Breast epithelium (tissue), 4 donors: ENCODE measurements at places on chromosomes 4 and X.

- no peak overlapping the region for H3K4me3 ChIP-seq
- H3K27me3 ChIP-seq = no peaks in the 10 kb centered on the region
- no peak for DNase-seq
- no peaks in the 10 kb centered on the region for H3K36me3 ChIP-seq
- H3K27ac ChIP-seq = no peak overlapping the region
Measured at GRCh38 chrX:39772057-39772832, 325.5 kb downstream of the BCOR start.

GRCh38 chr4:84639145-84639544, 56.2 kb downstream of the CDS1 start:
- H3K4me3 ChIP-seq = no peak overlapping the region
- H3K27me3 ChIP-seq = no peaks in the 10 kb centered on the region
- no peak overlapping the region for H3K27ac ChIP-seq
- no peaks in the 10 kb centered on the region for H3K4me1 ChIP-seq

GRCh38 chr4:180081072-180081471, 2162.1 kb upstream of the TENM3 start:
- no peaks in the 10 kb centered on the region for H3K4me1 ChIP-seq
- no peak for DNase-seq
- H3K4me3 ChIP-seq = no peak overlapping the region
- H3K27ac ChIP-seq = no peak overlapping the region
- no peaks in the 10 kb centered on the region for H3K36me3 ChIP-seq

DNA sequence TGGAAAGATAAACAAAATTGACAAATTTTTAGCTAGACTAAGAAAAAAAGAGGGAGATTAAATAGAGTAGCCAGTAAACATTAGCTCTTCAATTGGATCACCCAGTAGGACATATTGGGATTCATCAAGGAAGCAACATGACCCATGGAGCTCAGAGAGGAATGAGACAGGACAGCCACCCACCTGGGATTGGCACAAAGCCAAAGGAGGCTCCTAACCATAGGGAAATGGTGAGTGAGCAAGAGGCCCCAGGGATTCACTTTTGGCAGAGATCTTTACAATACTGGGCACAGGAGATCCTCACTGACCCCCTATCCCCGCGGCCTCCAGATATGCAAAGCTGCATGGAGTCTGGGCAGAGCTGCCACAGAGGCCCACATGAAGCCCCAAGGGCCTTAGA, 34.8 kb upstream of the CXCL6 start:
- H3K27ac ChIP-seq = no peak overlapping the region
- H3K4me3 ChIP-seq = no peak overlapping the region
- DNase-seq = no peak
- no peaks in the 10 kb centered on the region for H3K4me1 ChIP-seq
- H3K36me3 ChIP-seq = no peaks in the 10 kb centered on the region
- H3K27me3 ChIP-seq = no peaks in the 10 kb centered on the region

DNA sequence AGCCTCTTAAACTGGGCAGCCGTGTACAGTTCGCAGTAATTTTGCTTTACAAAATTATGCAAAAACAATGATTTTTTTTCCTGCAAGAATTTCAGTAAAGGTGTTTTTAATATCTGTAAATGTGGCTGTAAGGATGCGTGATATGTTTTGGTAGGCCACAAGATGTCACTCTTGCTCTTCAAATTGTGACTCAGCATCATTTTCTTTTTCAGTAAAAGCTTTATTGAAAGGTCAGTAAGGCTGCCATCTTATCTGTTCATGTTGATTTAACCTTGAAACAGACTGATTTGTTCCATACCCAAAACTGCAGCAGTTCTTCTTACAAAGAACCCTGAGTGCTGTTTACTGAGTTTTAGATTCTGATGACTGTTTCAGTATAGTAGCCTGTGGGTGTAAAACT, 39.9 kb downstream of the TXLNG start:
- no peaks in the 10 kb centered on the region for H3K4me1 ChIP-seq
- H3K27ac ChIP-seq = no peak overlapping the region
- no peaks in the 10 kb centered on the region for H3K27me3 ChIP-seq
- H3K36me3 ChIP-seq = no peaks in the 10 kb centered on the region
- DNase-seq = no peak
- no peak overlapping the region for H3K4me3 ChIP-seq

- no peaks in the 10 kb centered on the region for H3K36me3 ChIP-seq
- no peaks in the 10 kb centered on the region for H3K4me1 ChIP-seq
- H3K27ac ChIP-seq = peak overlapping the region; percentile 95
- no peaks in the 10 kb centered on the region for H3K27me3 ChIP-seq
Measured at GRCh38 chr4:186727169-186727976, 3.7 kb upstream of the FAT1 start.

DNA sequence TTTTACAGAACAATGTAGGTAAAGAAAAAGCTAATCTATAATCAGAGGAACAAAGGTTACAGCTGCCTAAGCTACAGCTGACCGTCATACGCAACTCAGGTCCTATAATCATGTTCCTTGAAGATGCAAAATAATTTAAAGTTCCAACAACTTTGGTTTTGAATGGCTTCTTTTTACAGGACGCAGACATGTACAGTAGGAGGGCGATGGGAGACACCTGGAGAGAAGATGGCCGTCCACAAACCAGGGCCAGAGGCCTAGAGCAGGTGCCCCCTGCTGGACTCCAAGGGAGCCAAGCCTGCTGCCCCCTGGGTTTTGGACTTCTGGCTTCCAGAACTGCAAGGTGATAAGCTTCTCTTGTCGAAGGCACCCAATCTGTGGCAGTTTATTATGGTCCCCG, 10.6 kb downstream of the HGFAC start:
- no peak overlapping the region for H3K27ac ChIP-seq
- no peak for DNase-seq
- H3K27me3 ChIP-seq = no peaks in the 10 kb centered on the region
- H3K36me3 ChIP-seq = no peaks in the 10 kb centered on the region

DNA sequence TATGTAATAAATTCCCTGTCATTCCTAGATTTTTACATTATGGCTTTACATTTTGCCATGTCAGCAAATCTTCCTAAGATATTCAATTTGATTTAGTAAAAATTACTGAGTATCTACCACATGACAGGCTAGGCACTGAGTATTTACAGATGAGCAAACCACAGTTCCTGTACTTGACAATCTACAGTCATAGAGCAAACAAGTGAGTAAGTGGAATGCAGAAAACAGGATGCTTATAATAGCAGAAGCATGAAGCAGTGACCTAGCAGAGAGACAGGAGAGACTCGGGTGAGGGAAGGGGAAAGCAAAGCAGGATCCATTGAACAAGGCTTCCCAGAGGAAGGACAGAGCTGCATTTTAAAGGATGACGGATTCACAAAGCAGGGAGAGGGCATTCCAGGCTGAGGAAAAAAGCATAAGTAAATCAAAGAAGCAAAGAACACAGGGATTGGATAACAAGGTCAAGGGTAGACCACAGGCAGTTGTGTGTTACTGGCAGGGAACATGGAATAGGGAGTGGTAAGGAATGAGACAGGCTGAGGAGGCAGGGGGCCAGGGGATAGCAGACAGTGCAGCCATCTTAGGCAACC, 124.7 kb upstream of the C1QTNF7 start:
- H3K27me3 ChIP-seq = no peaks in the 10 kb centered on the region
- no peak overlapping the region for H3K27ac ChIP-seq
- H3K36me3 ChIP-seq = no peaks in the 10 kb centered on the region
- no peak for DNase-seq
- H3K4me1 ChIP-seq = no peaks in the 10 kb centered on the region

GRCh38 chr4:168979338-168979737, 30.7 kb downstream of the CBR4 start:
- H3K4me3 ChIP-seq = no peak overlapping the region
- DNase-seq = no peak
- no peak overlapping the region for H3K27ac ChIP-seq
- no peaks in the 10 kb centered on the region for H3K4me1 ChIP-seq
- H3K36me3 ChIP-seq = no peaks in the 10 kb centered on the region
- H3K27me3 ChIP-seq = no peaks in the 10 kb centered on the region

DNA sequence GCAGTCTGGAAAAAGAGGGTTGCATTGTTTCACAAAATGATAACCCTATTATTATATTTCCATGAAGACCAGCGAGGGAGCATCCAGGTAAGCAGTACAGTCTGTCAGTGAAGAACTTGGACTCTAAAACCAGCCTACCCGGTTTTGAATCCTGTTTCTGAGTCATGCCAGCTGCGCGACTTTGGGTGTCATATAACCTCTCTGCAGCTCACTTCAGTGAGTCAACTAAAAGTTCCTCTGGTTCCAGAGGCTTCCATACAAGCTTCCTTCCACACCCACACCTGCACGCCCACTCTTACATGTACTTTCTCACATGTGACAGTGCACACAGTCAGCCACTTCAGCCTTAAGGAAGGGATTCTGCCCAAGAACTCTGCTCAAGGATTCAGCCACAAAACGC, 49.8 kb upstream of the PRPS2 start:
- no peaks in the 10 kb centered on the region for H3K36me3 ChIP-seq
- no peak overlapping the region for H3K27ac ChIP-seq
- no peak overlapping the region for H3K4me3 ChIP-seq
- peaks cover 18% of the 10 kb centered on the region for H3K27me3 ChIP-seq
- no peaks in the 10 kb centered on the region for H3K4me1 ChIP-seq
- no peak for DNase-seq

GRCh38 chr4:77002321-77003107, 53.0 kb downstream of the SEPTIN11 start:
- no peaks in the 10 kb centered on the region for H3K27me3 ChIP-seq
- H3K27ac ChIP-seq = no peak overlapping the region
- no peaks in the 10 kb centered on the region for H3K36me3 ChIP-seq
- no peaks in the 10 kb centered on the region for H3K4me1 ChIP-seq
- H3K4me3 ChIP-seq = no peak overlapping the region
